ENCODE measurements at places on chromosomes 3 and 15.

DNA sequence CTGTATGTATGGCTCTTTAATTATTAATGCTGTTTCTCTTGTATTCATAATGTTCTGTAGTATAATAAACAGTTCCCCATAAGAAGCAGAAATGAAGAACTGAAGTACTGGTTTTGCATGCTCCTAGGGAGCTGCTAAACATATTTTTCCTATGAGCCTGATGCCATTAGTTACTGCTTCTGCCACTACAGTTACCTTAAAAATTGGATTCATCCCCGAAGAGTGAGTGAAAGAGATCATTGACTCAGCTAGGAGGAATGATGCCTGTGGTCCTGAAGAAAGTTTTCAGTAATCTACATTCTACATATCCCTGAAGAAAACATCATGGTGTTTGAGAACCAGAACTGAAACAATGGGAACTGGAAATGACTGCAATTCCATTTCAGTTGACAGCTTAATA is 37.1 kb upstream of the ST3GAL6 start:
- no peak for DNase-seq

DNA sequence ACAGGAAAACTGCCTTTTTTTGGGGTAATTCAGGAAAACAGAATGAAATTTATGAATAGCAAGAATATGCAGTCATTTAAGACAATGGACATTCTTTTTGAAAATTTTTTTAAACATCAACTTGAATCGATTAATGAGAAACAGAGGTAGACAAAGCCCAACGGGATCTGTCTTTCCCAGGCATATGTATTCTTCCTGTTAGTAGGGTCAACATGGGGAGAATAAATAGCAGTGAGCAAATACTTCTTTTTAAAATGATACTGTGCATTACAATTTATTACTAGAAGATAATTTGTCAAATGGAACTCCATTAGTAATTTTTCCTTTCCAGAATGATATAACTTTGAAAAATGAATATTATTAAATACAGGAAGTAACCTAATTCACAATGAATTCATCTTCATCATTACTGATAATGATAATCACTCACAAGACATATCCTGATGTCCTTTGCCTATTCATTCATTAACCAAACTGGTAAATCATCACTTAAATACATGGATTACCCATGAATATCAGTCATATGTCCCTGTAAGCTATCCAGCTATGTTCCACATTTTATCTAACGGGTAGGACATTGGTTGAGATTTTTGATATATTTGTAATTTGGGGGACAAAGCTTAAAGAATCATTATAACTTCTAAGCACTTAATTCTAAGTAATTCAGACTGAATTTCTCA is 209.2 kb upstream of the CDIN1 start:
- no peak for DNase-seq

GRCh38 chr3:120908030-120908794 is at the start of gene STXBP5L:
Gene STXBP5L (plus strand): TSS chr3:120908205. CDS start chr3:120909579, 1,374 bp downstream.
- peak; percentile 7 for DNase-seq

GRCh38 chr3:31241533-31241932 is 291.2 kb upstream of the STT3B start:
- no peak for DNase-seq
